ENCODE measurements at places on chromosomes 12 and 14.

GRCh38 chr14:47715330-47715729, 39.9 kb upstream of the MDGA2 start:
- DNase-seq: no peak

DNA sequence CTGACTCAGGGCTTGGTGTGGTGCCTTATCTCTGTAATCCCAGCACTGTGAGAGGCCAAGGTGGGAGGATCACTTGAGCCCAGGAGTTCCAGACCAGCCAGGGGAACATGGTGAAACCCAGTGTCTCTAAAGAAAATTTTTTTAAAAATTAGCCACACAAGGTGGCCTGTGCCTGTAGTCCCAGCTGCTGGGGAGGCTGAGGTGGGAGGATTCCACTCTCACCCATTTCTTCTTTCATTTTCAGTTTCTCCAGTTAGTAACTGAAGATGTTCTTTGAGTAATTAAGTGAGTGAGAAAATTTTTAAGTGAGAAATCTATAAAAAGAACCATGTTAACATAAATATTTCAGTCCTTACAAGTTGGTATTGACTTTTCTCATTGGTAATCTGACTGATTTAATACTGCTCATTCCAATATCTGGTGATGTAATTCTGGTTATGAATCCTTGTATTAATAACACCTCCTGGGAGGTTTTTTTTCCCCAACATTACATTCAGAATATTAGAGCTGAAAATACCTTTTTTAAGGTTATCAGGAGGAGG, 6.1 kb downstream of the METTL3 start:
- no peak for DNase-seq

DNA sequence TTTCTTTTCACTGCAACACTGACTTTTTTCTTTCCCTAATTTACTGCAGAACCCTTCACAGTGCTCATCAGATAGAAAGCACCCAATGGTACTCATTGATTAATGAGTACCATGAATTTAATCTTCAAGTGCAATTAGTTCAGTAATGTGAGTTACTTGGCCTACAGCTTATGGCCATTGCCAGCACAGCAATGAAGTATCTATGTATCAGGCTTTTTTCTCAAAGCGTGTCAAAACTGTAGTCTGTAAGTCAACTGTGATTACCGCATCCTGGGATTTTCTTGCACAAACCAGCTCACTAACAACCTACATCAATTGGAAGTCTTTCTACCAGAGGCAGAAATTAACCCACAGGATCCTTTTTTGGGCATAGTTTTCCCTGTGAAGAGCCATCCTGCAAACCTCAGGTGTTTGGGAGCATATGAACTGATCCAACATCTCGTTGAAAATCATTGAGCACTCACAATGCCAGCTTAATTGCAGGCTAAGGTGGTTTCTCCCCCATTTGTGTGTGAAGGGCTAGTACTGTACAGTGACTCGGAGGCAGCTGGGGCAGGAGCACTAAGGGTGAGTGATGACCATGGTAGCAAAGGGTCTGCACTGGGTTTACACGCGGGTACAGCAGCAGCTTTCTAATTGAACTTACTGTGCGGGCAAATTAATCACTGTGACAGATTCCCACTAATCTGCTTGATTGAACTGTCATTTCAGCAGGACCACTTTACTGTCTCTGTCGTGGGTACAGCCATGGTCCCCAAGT, 619.3 kb downstream of the SNAPC1 start:
- no peak for DNase-seq

- no peak for DNase-seq
These were observed 120.0 kb upstream of the SLC38A2 start for GRCh38 chr12:46492471-46493085.

GRCh38 chr14:102362084-102362483, 606 bp downstream of the CINP start:
- DNase-seq: no peak

GRCh38 chr12:68632486-68632885, 21.8 kb downstream of the RAP1B start:
- no peak for DNase-seq

GRCh38 chr14:34039428-34040047, 88.7 kb upstream of the EGLN3 start:
- DNase-seq: no peak
